ENCODE measurements at places on chromosomes 5 and 9. TPM values are rescaled to one million over a fixed set of nuclear protein-coding genes. Genes with fewer than 3 reads are reported as not detected.

The TTC23L gene
- not detected for total RNA-seq

The PLGRKT gene
- total RNA-seq = 44.3 TPM

The SLC25A2 gene
- total RNA-seq = not detected

The DMRT3 gene
- total RNA-seq = not detected

The C5orf34 gene
- 0.73 TPM for total RNA-seq

The KCNV2 gene
- total RNA-seq = not detected

The NMUR2 gene
- total RNA-seq = 0.14 TPM

The PTGS1 gene
- 4.0 TPM for total RNA-seq

The CDH9 gene
- not detected for total RNA-seq

The TMEM245 gene
- total RNA-seq = 95.1 TPM

The DOCK2 gene
- 7.9 TPM for total RNA-seq

The CENPP gene
- total RNA-seq = 3.3 TPM

GRCh38 chr5:31464081-31464480 is 67.8 kb downstream of the DROSHA start:
- DNase-seq = no peak

GRCh38 chr5:135173662-135174290 is 139.7 kb upstream of the PITX1 start:
- DNase-seq = no peak

DNA sequence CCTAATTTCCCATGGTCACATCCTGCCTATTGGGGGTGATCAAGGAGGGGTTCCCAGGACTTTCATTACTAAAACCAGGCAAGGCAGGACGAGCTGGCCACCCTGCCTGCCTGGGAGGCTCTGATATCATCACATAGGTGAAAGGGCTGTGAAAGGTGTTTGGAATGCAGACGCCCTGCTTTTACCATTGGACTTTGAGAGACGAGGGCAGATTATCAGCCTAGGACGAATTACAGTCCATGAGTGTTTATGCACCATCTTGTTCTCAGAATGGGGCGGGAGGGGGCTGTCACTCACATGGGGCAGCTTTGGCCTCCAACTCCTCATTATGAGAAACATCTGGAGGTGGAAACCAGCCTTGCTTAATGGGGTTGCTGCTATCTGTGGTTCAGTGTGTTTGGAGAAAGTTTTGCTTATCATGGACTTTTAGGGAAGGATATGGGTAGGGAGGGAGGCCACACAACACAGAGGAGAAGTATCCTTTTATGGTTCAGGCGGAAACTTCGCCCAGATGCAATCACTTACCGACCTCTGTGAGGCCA is 69.8 kb upstream of the UBTD2 start:
- no peak for DNase-seq

DNA sequence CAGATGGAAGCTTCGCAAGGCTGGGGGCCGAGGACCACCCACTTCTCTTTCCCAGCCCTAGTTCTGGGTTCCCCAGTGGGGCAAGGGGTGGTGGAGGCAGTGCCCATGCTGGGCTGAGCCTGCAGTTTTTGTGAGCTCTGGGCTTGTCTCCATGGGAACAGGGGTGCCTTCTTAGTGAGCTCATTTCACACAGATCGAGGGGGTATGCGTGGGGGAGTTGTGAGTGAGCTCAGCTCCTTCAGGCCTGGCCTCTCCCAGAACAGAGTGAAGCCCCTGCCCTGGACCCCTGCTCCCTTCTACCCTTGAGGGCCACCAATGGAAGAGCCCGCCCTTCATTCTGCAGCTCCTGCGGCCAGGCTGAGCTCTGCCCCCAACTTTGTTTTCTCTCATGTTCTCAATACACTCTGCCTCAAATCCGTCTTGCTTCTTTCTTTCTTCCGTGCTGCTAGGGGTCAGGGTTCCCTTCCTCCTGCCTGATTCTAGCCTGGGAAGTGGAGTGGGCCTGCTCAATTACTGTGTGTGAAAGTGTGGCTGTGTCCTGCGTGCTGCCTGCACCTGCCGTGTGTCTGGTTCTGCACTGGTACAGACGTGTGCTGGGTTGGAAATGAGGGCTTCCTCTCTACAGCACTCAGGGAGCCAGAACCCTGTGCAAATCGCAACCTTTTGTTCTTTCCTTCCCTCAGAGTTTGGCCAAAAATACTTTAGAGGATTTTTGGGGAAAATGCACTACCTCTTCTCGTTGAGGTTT is 9.0 kb upstream of the MYOZ3 start:
- DNase-seq = no peak

DNA sequence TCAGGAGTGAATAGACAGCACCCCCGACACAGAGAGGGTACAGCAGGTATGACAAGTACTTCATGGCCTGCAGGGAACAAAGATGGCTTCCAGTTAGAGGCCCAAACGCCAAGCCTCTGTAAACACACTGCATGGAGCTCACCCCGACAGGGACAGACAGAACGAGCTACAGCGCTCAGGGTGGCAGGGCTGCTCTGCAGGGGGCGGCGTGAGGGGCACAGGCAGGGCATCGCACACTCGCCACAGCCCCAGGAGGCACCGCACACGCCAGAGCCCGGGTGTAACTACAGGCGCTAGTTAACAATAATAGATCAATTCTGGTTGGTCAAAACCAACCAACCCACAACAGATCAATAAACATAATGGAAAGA is 21.1 kb downstream of the CLPTM1L start:
- DNase-seq = no peak

GRCh38 chr5:77083088-77083487 is 4.0 kb downstream of the ZBED3 start:
- DNase-seq = no peak

DNA sequence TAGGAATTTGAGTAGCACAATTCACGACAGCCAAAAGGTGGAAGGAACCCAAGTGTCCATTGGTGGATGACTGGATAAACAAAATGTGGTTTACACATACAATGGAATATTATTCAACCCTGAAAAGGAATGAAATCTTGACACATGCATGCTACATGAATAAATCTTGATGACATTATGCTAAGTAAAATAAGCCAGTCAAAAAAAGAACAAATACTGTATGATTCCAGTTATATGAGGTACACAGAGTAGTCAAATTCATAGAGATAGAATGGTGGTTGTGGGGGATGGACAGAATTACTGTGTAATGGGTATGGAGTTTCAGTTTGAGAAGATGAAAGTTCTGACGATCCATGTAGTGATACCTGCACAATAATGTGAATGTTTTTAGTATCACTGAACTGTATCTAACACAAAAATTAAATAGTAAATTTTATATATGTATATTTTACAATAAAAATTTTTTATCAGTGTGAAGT is 117.7 kb upstream of the GNA14 start:
- no peak for DNase-seq

DNA sequence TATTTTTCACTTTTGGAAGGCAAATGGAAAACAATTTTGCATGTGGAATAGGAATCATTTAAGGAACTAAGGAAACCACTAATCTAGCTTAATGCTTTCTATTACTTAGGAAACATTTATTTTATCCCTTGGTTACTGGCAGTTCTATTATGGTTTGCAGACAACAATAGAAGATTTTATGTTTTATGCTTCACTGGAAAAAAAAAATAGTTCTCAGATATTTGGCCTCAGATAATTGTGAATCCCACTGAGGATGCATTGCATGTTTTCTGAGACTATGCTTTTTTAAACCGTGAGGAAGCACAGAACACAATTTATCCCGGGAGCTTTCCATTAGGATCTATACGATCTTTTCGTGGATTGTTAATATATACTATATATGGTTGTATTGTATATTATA is 356.9 kb downstream of the CSNK1G3 start:
- DNase-seq = no peak

- DNase-seq = no peak
Observed at GRCh38 chr5:173547579-173547978, 68.9 kb downstream of the BOD1 start.

DNA sequence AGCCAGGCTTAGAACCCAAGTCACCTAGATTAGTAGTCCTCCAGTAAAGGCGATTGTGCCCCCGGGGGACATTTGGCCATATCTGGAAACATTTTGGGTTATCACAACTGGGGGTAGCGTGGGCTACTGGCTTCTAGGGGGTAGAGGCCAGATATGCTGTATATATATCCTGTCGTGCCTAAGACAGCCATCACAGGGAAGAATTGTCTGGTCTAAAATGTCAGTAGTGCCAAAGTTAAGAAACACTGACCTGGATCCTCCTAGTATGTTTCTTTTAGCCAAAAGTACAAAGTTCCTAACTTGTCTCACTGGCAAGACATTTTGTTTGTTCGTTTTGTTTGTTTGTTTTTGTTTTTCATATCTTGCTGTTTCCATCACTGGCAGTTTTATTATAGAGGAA is 13.8 kb downstream of the RABEPK start:
- DNase-seq = no peak

- no peak for DNase-seq
Observed at GRCh38 chr5:104146652-104147051, 584.1 kb upstream of the NUDT12 start.

GRCh38 chr5:171122372-171122771 is 186.7 kb upstream of the TLX3 start:
- DNase-seq = no peak

GRCh38 chr5:132011622-132012343 is at the start of gene ACSL6:
Gene ACSL6, minus strand, starts transcription at chr5:132011658. Its CDS starts 105 bp downstream, at chr5:132011553.
- DNase-seq = no peak

DNA sequence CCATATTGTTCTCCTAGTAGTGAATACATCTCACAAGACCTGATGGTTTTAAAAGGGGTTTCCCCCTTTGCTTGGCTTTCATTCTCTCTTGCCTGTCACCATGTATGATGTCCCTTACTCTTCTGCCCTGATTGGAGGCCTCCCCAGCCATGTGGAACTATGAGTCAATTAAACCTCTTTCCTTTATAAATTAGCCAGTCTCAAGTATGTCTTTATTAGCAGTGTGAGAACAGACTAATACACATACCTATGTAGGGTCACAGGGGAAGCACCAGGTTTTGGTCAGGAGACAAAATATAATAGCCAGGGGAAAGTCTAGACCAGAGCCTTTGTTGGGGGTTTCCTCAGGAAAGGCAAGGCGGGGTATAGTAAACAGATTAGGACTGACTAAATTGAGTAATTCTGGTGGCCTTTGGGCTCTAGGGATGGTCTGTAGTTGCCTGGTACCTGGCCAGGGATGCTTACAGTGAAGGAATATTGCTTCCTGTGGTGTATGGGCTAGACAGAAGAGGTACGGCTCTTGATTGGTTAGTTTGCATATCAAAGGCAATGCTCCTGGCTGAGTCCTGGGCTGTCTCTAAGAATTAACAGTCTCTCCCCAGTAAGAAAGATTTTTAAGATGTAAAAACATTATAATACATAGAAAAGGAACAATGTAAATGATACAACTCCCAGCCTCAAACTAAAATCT is 254.5 kb downstream of the ELAVL2 start:
- no peak for DNase-seq

DNA sequence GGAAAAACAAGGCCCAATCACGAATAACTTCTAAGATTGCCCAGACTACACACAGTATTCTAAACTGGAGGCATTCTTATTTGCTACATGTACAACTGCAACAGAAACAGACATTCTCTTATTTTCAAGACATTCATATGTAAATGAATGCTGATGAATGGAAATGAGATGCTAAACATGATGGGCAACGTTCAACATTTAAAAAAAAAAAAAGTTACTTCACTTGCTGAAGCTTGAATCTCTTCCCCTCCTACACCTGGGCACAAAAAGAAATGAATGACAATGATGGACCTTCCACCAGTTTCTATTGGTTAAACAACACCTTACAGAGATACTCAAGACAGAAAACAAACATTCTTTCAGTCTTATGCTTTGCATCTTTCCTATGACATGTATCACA is 160.5 kb downstream of the BNC2 start:
- DNase-seq = no peak

DNA sequence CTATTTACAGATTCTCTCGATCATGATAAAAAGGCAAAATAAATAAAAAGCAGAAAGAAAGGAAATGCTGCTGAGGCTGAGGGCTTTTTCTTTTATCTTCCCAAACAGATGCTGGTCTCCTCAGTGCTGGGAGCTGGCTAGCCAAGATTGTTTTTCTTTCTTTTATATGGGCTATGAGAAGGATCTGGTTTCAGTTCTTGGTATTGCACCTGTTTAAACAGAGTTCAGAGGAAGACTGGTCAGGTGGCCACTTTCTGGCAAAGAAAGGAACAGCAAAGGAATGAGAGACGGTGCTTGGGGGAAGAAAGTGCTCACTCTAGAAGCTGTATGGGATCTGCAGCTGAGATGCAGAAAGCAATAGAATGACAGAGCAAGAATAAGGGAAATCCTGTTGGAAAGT is 88.9 kb downstream of the SLF1 start:
- DNase-seq = no peak

DNA sequence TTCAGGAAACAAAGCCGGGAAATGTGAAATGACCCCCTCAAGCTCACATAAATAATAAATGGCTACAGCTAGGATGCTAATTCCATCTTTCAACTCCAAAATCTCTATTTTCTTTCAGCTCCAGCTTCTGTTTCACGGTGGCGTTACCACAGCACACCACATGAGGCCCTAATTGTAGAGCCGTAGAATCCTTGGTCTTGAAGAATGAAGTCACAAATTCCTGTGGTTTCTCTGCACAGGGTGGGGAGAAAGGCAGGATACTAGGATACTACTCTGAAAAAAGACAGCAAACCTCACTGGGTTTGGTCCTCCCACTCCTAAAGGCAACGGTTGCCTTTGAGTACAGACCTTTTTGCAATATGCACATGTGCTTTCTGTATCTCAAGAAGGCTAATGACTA is 13.9 kb upstream of the RARS1 start:
- no peak for DNase-seq

DNA sequence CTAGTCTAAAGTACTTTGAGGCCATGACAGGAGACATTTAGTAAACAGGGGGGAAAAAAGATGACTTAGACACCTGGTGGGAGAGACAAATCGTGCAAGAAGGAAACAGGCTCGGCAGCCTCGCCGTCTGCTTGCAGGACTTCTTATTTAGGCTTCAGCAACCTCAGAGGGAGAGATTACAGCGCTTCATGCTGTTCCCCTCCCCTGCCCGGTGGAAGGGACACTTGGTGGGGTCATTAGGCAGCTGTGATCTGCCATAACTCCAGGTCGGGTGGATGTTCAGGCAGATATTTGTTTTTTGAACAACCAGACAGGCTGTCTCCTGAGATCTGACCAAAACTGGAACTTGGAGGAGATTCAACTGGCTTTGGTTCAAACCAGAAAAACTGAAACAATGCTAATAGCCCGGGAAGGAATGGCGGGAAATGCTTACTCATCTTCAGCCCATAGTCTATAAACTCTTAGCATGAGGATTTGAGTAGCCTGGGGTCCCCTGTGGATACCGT is 38.1 kb upstream of the CD180 start:
- peak; percentile 73 for DNase-seq
